Right atrium auricular region (tissue), 2 donors: ENCODE measurements at places on chromosomes 12 and 14.

DNA sequence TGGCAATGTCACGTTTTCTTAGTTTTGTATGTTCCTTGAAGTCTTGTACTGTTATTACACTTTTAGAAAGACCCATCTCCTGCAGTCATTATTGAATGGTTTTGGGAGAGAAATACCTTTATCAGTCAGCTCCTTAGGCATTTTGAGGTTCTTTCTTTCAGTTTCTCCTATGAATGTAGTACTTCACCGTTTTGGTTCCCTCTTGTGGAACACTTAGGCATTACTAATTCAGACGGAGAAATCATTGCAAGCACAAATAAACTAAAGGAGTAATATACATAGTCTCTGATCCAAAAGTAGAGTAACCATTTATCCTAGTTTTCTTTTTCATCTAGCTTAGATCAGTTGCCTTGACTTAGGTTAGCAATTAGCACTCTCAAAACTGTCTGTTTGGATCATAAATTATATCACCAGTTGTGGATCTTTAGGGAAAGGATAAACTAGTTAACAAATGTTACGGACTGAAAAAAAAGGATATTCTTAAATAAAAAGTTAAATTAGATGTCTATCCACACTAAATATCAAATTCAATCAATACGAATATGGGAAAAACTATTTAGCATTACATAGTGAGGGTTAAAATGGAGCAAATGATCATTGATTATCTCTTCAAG is 1538.3 kb upstream of the SEL1L start:
- no peak for DNase-seq

DNA sequence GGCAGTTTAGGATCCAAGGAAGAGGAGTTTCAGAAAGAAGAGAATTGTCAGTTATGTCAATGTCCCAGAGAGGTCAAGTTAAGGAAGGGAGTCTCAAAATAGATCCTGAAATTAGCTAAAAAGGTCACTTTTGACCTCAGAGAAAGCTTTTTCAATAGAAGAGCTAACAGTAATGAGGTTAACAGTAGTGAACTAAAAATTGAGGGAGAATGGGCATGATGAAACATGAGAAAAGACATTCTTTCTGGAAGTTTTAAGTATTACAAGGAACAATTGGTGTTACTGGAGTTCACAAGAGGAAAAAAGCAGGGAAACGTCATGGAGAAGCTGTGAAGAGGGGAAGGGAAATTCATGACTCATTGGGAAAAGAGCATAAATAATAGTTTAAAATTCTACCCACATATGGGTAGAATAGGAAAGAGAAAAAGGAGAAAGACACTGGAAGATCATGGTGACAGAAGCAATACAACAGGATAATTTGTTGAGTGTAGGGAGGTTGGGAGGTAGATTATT is 381.2 kb upstream of the FAR2 start:
- no peak for DNase-seq

GRCh38 chr12:92295523-92295922 is 149.9 kb upstream of the BTG1 start:
- DNase-seq, result no peak

GRCh38 chr14:99378782-99379214 is 101.9 kb downstream of the SETD3 start:
- no peak for DNase-seq

- DNase-seq, result no peak
Measured at GRCh38 chr14:30035361-30035760, 107.7 kb upstream of the PRKD1 start.
